ENCODE measurements at places on chromosomes 7 and 10. TPM values are rescaled to one million over a fixed set of nuclear protein-coding genes. Genes with fewer than 3 reads are reported as not detected.

Gene ZNF3
- polyA plus RNA-seq, result 28.8 TPM

Gene GIMAP7
- 6.2 TPM for polyA plus RNA-seq

Gene OR9A2
- polyA plus RNA-seq, result not detected

Gene KCNK18
- polyA plus RNA-seq, result not detected

Gene BAIAP2L1
- 53.8 TPM for polyA plus RNA-seq

Gene ASAH2
- 0.94 TPM for polyA plus RNA-seq

Gene MYL10
- polyA plus RNA-seq, result not detected

Gene SPRN
- polyA plus RNA-seq, result 0.96 TPM

Gene SLC39A12
- 0.36 TPM for polyA plus RNA-seq

Gene SMC3
- 123 TPM for polyA plus RNA-seq

Gene METTL27
- 3.3 TPM for polyA plus RNA-seq

Gene LRRN3
- polyA plus RNA-seq, result not detected

Gene PPP1R17
- 0.19 TPM for polyA plus RNA-seq

Gene DPP6
- not detected for polyA plus RNA-seq

Gene MAP3K8
- 40.5 TPM for polyA plus RNA-seq

Gene FAM171A1
- polyA plus RNA-seq, result 0.16 TPM

Gene MAGI2
- polyA plus RNA-seq, result not detected

Gene CPN1
- polyA plus RNA-seq, result not detected

Gene PRLHR
- not detected for polyA plus RNA-seq

Gene UNC5B
- 0.03 TPM for polyA plus RNA-seq

Gene CAMK1D
- 3.5 TPM for polyA plus RNA-seq

Gene TMEM236
- not detected for polyA plus RNA-seq

Gene EGFR
- polyA plus RNA-seq, result 0.11 TPM

Gene HABP2
- not detected for polyA plus RNA-seq

Gene CCDC7
- polyA plus RNA-seq, result 5.1 TPM

Gene VSTM2A
- polyA plus RNA-seq, result not detected

Gene PNLIPRP2
- not detected for polyA plus RNA-seq

Gene LRCH4
- polyA plus RNA-seq, result 41.4 TPM

Gene RNF32
- 7.2 TPM for polyA plus RNA-seq

Gene PLAU
- 20.9 TPM for polyA plus RNA-seq

Gene MBL2
- polyA plus RNA-seq, result not detected

Gene IFIT3
- polyA plus RNA-seq, result 53.0 TPM

Gene DGKI
- polyA plus RNA-seq, result 10.4 TPM

Gene AKR1C3
- polyA plus RNA-seq, result not detected

Gene RADIL
- not detected for polyA plus RNA-seq

Gene ZNF37A
- polyA plus RNA-seq, result 8.1 TPM

Gene NEUROD6
- not detected for polyA plus RNA-seq

Gene ERV3-1
- 15.2 TPM for polyA plus RNA-seq

Gene PEX1
- polyA plus RNA-seq, result 14.3 TPM

Gene KAZALD1
- 3.1 TPM for polyA plus RNA-seq

Gene SRGN
- 382 TPM for polyA plus RNA-seq

Gene GBX1
- polyA plus RNA-seq, result not detected

Gene FAM24B
- polyA plus RNA-seq, result 5.5 TPM

Gene ELMO1
- polyA plus RNA-seq, result 43.0 TPM

Gene HGF
- 0.34 TPM for polyA plus RNA-seq

Gene TUBB8
- polyA plus RNA-seq, result not detected

Gene SPAG6
- 0.43 TPM for polyA plus RNA-seq

Gene TMEM176A
- polyA plus RNA-seq, result not detected

Gene NT5C3A
- 53.5 TPM for polyA plus RNA-seq

Gene PIK3CG
- 2.5 TPM for polyA plus RNA-seq

Gene HOXA6
- 0.20 TPM for polyA plus RNA-seq

Gene HOXA7
- polyA plus RNA-seq, result not detected

Gene CADPS2
- polyA plus RNA-seq, result 0.04 TPM

Gene IQUB
- polyA plus RNA-seq, result not detected

Gene ATOH7
- polyA plus RNA-seq, result not detected

Gene ASNS
- 76.5 TPM for polyA plus RNA-seq

Gene EIF5AL1
- 8.3 TPM for polyA plus RNA-seq

Gene STAG3
- polyA plus RNA-seq, result 118 TPM
